ENCODE measurements at places on chromosomes 5 and 9.

- no peak for DNase-seq
Observed at GRCh38 chr9:98225015-98225442, 30.4 kb downstream of the TBC1D2 start.

DNA sequence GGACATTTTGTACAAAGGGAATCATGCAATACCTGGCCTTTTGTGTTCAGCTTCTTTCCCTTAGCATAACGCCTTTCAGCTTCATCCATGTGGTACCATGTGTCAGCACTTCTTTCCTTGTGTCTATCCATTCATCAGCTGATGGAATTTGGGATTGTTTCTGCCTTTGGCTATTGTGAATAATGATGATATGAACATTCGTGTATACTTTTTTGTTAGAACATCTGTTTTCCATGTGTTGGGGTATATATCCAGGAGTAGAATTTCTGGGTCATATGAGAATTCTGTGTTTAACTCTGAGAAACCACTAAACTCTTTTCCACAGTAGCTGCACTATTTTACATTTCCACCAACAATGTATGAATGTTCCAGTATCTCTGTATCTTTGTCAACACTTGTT is 14.8 kb upstream of the PRRC2B start:
- no peak for DNase-seq

DNA sequence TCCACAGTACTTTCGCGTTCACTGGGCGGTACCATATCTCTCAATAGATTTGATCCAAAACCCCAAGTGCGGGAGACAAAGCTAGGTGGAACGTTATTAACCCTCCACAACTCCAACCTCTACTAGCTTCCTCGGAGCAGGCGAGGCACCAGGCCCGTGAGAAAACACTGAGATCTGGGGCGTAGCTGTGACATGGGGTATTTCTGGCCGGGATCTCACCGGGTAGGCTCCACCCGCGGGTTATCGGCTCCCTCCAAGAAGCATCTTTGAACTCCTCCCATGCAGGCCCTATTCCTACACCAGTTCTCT is 350 bp upstream of the SLC25A46 start:
- DNase-seq, result no peak

DNA sequence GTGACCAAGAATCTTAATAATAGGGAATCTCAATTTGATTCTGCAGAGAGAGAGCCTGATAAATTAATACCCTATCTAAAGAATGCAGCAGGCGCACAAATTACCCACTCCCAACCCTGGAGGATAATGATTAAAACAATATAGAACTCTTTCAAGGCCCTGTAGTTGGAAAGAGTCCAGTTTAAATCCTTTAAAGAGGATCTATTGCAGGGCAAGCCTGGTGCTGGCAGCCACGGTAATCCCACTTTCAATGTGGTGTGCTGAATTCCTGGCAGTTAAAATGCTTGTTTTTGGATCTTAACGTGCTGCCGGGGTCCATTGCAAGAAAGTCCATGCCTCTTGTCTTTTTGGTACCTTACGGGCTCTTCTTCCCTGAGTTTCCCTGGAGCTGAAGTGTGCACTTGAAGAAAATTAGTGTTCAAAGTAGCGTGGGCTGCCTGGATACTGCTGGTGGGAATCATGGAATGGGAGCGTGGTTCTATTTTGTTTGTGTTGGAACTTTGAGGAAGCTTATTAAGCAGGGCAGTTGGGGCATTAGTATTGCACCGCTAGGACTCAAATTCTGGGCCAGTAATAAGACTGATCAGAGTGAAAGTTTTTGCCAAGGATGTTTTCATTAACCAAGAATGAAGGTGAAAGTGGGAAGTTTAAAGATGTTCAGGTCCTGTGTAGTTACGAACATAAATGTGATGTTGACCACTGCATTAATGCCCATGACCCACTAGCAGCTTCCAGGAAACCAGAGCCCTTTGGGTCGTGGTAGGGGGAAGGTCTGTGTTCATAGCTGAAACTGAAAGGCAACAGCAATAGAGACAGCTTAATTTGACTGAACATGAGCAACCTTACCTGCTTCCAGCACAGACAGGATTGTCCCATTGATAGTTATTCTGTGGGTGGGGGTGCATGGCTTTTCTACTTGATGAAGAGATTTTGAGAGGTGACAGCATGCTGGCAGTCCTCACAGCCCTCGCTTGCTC is 20.8 kb downstream of the MARCHF6 start:
- no peak for DNase-seq

DNA sequence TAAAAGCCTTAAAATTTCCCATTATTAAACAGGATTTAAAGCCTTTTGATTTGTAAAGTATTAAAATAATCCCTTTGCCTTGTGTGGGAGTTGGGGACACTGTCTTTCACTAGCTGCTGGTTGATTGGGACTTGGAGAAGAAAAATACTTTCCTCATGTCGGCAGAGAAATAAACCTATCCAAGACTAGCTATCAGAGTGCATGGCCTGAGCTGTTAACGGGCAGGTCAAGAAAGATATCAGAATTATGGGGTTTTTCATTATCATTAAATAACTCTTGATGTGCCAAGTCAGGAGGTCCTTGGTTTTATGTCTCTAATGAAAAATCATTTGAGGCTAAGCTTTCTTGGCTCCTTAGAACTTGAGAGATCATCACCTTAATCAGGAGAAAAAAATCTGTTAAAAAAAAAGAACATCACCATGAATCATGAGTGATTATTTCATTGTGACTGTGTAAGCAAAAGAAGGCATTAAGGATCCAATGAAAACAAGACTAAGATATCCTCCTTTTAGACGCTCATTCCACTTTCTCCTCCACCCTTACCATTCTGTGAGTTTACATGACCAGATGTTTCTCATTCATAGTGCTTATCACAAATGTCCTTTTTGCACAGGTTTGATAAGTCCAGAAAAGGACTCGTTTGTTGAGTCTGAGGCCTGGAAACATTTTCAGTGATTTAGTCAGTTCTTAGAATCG is 140.4 kb upstream of the EGFLAM start:
- DNase-seq, result no peak

DNA sequence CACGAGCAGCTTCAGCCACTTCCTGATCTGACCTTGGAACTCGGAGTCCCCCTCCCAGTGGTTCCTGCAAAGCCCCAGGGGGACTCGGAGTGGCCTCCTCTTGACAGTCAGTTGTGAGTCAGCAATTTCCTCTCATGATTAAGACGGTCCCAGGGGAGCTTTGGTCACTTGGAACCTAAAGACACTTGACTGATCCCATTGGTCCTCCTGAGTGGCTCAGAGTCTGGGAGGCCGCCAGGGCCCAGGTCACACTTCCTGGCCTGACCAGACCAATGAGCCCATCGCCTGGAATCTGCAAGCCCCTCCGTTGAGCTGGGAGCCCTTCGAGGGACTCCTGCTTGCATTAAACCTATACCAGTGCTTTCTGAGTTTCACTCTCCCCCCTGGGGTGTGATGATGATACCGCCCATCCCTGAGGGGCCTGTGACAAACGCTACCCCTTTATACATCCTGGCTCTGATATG is 29.1 kb downstream of the TSPAN17 start:
- no peak for DNase-seq

GRCh38 chr5:27266184-27266583 is 227.8 kb upstream of the CDH9 start:
- no peak for DNase-seq

DNA sequence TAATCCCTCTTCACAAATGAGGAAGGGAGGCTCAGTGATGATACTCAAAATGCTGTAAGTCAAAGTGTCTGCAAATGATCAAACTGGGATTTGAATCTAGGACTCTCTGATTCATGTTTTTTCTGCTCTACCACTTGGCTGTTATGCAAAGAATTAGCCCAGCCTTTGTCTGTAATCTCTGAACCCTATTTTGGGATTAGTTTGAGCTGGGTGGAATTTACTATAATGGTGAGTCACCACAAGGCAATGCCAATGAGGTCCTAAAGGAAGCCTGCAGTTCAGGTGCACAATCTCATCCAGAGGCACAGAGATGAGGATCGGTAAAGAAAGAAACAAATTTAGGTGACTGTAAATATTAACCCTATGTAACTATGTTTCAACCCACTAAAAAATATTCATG is 29.2 kb downstream of the RFK start:
- DNase-seq, result no peak

DNA sequence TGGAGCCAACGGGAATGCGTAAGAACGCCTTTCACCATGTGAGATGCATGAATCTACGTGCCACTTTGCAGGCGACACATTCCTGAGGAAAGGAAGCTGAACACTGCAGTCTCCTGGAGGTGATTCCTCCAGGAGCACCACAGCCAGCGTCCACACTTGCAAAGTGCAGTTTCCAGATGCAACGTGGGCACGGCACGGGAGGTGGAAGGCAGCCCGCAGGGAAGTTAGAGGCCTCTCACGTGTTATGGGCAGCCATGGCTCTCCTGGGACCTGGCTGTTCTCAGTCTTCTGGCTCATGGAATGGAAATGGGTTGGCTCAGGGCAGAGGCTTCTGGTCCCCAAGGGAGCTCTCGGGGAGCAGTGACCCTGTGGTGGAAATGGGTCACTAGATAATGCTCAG is 381.0 kb upstream of the IRX4 start:
- DNase-seq, result no peak

DNA sequence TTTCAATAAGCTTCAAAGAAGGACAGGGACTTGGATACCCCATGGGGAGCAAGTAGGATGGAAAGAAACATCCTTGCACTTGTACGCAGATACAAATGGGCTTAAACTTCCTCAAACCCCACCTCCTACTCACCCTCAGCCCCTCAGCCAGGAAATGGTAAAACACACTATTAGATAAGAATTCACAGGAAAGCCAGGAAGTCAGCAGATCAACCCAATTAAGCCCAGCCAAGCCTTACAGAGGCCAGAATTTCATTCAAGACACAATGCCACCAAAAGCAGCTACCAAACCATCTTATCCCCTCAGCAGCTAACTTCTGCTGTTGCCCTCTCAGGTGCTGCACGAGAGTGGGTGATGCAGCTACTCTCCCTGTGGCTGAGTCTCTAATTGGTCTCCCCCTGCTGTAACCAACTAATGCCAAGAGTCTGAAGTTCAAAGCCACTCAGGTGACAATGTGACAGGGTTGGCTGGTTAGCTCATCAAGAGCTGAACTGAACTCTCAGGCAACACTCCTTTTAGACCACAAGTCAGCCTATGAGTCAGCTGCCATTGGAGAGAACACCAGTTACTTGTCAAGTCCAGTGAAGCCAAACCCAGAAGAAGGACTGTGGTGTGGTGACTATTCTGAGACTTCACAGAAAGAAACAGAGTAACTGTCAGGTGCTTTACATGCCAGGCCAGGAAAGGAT is 201.9 kb downstream of the ZNF608 start:
- DNase-seq, result no peak

DNA sequence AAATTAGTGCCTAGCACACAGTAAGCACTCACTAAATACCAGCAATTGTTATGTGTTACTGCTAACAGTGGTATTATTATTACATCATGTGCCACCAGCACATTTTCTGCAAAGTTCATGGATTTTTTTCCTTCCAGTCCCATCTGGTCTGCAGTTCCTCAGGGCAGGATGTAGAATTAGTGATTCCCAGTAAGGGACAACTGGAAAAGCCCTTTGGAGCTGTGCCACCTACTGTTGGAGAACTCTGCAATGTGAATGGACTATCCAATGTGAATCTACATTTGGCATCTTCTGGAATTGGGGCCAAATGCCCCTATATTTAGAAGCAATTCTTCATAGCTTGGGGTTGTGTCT is 154.0 kb downstream of the CDH6 start:
- DNase-seq, result no peak

- DNase-seq, result no peak
Observed at GRCh38 chr9:124286292-124286931, 28.7 kb downstream of the NEK6 start.

DNA sequence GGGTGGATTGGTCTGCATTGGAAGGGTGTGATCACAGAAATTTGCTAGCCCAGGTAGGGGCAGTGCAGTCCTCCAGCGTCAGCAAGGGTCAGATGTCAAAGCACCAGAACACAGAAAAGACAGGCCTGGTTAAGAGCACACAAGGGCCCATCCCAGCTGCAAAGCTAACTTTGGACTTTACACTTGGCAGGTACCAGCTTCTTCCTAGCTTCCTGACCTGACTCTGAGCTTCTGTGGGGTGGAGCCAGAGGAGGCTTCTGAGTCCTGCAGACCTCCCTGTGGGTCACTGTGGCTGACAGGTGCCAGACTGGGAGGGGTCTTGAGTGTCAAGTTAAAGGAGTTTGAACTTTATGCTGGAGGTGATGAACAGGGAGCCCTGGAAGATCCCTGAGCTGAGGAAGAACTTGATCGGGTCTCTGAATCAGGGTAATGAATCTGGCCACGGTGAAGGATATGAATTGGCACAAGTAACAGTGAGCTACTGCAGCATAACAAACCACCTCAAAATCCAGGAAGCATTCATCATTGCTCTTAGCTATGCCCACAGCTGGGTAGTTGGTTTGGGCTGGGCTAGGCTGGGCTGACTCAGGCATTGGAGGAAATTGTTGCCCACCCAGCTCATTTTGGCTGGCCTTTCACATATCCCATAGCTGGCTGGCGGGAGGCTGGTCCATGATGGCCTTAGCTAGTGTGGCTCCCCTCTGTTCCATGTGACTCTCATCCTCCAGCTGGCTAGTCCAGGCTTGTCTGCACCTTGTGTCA is 63.4 kb downstream of the BARX1 start:
- DNase-seq, result no peak
